ENCODE measurements at places on chromosomes 3 and 15. TPM values are rescaled to one million over a fixed set of nuclear protein-coding genes. Genes with fewer than 3 reads are reported as not detected.
A peak's percentile ranks its signal among the peaks of the same experiment; 100 is the strongest.

VGLL3 gene
- total RNA-seq: not detected

- no peak for DNase-seq
Measured at GRCh38 chr3:139729300-139729699, 51.5 kb upstream of the NMNAT3 start.

OR5K2 gene
- not detected for total RNA-seq

- DNase-seq: no peak
Measured at GRCh38 chr3:184907681-184908649, 96.0 kb downstream of the VPS8 start.

LRRC34 gene
- 3.8 TPM for total RNA-seq

DNA sequence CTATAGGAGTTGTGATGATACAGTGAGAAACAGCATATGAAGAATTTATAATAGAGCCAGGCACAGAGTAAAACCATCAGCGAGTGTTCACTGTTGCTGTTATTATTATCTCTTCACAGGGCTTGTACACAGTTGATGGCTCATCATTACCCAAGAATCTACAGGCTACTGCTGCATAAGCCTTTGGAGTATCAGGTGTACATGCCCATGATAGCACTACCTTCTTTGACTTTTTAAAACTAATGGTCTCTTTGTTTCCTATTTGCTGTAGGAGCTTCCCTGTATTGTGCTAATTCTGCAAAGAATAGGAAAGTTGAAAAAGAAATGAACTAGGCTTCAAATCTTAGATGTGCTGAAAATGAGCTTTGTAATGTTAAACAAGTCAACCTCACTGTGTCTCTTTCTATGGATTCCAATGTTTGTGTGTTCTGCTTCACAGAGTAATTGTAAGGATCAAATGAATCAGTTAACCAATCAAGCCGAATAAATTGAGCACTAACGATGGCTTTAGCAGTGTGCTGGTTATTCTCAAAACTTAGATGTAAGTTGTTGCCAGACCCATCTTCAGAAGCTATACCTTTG, 138.8 kb downstream of the TUSC7 start:
- DNase-seq: no peak

DNA sequence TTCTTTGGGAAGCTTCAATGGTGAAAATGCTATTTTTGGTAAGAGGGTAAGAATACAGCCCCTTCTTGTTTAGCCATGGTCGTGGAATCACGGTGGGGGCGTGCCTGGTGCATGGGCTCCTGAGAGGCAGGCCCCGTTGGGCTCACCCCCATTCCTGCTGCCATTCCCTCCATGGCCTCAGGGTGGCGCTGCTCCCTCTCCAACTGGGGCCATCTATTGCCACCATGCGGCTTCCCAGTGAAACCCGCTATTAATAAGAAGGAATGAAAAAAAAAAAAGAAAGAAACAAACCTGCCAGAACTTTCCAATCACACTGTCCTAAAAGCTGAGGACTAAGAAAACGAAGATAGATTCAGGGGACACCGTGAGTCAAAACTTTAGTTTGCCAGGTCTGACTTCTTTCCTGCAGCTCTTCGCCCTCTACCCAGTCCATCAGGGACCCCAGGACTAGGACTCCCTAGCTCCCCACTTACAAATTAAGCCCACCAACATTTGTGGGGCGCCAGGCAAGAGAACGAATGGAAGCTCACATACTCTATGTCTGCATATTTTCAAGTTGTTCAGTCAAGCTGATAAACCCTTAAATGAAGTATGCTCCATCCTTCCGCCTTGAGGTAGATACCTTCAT, 30.6 kb upstream of the ABHD2 start:
- peak; percentile 90 for DNase-seq

GRCh38 chr15:48913141-48913540, 35.2 kb downstream of the EID1 start:
- no peak for DNase-seq

DNA sequence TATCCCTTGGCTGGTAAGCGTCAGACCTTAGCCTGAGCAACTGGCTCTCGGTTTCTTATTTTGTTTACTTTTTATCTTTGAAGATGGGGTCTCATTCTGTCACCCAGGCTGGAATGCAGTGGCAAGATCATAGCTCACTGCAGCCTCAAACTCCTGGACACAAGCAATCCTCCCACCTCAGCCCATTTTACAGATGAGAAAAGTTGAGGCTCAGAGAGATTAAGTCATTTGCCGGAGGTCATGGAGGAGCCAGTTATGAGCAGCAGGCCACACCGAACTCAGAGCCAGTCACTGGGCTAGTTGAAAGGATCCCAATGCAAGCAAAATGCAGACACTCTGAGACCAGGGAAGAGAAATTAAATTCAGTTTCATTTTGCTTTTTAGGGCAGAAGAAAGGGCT, 293.6 kb downstream of the SHQ1 start:
- no peak for DNase-seq

SERPINI2 gene
- total RNA-seq: not detected

ITPKA gene
- 4.2 TPM for total RNA-seq

EMC7 gene
- total RNA-seq: 48.5 TPM

Data from activated CD4-positive, alpha-beta T cell treated with anti-CD3 and anti-CD28 coated beads for 36 hours (primary cell).